KBM-7 (cell line): ENCODE measurements at places on chromosomes 4 and X.

DNA sequence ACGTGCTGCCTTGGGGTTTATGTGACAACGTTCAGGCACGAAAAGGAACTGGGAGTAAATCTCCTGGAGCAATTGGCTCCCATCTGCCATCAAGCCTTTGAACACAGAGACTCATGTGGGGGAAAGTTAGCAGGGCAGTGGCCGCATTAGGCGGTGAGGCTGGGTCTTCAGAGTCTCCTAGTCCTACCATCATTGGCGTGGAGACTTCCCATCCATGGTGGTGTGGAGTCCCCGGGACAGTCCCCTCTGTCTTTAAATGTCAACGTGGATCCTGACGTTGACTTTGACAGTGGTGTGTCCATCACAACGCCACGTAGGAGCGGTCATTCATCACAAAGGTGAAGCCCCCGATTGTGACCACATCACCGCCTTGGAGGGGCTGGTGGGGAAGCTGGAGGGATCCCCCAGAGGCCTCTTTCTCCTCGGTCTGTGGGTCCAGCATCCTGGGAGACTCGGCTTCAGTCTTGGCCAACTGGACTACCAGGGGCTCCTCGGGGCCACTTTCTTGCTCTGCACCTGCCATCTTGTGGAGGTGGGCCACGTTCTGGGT, 21.8 kb downstream of the CRLF2 start:
- DNase-seq = no peak

DNA sequence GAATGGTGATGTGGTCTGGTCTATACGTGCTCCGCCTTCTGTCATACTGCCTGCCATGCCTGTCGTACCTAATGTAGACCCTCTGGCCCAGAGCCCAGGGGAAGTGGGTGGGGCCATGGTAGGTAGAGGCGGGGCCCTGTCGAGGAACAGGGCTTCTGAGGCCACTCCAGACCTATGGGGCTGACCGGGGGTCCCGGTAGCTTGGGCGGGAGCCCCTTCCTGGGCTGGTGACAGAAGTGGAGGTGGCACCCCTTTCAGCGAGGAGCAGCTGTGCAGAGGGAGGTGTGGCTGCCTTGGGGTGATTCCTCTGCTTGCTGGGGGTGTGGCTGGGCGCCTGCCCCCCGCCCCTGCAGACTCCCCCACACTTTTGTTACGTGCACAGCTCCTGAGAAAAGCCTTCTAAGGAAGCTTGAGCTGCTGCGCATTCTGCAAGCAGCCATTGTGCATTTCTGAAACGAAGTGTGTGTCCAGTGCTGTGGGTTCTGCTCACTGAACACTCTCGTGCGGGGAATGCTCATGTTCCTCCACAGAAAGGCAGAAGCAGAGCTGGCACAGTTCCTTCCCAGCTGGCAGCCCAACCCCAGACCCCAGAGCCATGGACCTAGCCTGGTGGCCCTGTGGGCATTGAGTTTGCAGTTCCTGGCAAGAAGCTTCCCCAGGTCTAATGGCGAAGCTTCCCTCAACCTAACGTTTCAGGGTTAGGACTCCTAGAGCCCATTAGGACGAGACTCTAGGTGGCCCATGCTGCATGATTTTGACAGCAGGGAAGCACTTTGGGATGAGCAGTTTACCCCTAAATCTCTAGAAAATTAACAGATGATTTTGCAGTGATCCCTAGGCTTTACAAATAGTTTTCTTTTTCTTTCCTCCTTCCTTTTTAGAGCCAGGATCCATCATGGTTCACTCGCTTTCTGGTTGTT, 72.7 kb upstream of the HGFAC start:
- no peak for DNase-seq

- no peak for DNase-seq
These were observed 70.8 kb downstream of the STIM2 start for GRCh38 chr4:26931451-26931850.

DNA sequence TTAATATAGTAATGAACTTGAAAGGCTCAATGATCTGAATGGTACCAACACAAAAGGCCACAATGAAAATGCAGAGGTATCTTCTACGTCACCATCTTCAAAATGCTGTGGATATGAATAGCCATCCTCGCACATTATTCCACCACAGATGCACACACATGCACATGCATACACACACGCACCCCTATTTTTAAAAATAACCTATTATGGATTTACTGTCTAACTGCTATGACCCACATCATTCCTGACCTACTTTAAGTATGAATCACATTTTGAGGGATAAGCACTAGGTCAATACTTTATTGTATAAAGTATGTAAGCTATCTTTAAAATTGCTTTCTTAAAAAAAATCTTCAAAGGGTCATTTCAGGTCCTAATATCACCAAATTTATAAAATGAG, 24.4 kb upstream of the CORIN start:
- DNase-seq = no peak

- no peak for DNase-seq
These were observed 6.9 kb downstream of the ANXA10 start for GRCh38 chr4:168099195-168099594.

DNA sequence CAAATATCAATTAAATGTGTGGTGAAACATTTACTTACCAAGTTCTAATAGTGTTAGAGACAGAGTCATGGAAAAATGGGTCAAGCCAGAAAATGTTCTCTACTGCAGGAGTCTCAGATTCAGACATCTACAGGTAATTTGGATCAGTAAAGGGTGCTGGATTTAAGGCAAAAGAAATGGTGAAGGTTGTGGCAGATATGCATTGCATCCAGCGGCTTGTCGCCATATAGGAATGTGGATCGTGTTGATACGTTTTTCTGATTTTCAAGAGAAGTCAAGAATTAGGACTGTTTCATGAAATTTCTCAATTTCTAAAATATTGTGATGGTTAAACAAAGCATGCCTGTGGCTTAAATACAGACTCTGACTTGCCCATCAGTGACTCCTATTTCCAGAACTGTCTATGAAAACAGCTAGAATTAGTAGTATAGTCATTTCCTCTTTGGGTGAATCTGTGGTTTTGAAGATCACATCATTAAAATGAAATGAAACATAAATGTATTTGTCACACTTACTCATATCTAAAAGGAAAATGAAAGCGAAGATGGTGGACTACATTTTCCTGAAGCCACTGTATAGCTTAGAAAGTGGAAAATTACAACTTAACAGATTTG, 110.1 kb upstream of the VEGFC start:
- no peak for DNase-seq

DNA sequence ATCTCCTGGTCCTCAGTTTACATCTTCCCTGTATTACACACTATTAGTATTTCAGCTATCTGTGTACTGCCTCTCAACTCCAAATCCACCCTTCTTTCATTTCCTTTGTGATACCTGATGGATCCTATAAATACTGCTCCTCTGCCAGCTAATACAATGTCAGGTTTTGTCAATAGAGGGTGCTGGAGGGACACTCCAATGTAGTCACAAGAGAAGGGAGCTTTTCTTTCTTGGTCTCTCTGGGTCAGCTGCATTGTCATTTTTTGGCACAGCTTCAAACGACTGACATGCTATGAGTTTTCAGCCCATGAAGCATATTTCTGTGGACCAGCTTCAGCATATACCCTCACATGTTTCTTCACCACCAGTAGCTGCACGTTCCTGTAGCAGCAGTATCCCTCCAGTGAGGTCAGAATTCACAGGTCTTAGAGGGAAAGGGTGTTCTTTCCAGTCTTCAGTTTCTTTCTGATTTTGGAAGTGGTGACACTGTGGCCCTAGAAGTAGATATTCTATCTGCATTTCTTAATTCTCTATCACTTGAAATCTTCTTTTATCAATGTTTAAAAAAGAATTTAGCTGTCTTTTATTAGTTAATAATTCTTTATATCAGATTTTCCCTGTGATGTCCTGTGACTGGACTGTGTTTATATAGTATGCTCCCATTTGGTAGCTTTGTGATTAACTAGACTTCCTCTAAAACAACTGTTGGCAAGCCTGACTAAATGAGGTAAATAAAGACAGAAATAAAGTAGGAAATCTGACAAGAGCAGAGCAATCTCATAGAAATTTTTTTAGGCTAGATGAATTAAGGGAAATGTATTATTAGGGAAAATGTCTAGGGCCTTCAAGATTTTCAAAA, 60.6 kb downstream of the GABRA2 start:
- DNase-seq = peak; percentile 36

- DNase-seq = no peak
These were observed 45.4 kb downstream of the PTTG2 start for GRCh38 chr4:38005637-38006036.

DNA sequence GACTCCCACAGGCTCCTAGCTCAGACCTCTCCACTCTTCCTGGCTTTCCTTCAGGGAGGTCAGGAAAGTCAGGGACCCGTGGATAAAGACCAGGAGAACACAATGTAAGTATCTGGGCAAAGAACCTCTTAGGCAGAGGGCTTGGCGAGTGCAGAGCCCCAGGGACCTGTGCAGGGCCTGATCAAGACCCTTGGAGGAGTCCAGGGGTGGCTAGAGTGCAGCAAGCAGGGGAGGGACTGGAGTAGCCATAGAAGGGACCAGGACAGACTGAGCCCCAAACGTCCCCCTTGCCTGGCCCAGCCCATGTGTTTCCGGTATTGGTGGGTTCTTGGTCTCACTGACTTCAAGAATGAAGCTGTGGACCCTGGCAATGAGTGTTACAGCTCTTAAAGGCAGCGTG, 5.9 kb upstream of the TNIP2 start:
- no peak for DNase-seq

DNA sequence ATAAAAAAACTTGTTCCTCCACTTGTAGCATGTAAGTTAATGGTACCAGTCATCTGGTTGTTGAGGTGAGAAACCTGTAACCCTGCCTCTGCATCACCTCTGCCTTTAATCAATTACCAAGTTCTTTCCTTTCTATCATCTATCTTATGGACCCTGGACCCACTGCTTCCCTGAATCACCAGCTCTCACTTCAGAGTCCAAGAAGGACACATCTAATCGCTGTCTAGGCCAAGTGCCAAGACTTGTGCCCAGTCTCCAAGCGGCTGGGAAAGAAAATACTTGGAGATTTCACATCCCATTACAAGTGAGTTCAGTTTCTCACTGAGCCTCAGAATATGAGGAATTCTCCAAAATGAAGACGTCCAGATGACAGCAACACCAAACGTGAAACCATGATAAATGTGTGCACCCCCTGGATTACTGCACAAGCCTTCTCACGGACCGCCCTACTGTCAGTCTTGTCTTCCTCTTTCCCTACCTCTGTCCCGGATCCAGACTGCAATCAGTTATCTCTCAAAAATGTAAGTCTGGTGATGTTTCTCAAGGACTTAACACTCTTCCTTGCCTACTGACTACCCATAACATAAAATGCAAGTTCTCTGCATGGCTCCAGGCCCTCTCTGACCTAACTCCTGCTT, 10.4 kb downstream of the PALLD start:
- no peak for DNase-seq

GRCh38 chrX:47285836-47286320, 53.1 kb downstream of the USP11 start:
- no peak for DNase-seq

DNA sequence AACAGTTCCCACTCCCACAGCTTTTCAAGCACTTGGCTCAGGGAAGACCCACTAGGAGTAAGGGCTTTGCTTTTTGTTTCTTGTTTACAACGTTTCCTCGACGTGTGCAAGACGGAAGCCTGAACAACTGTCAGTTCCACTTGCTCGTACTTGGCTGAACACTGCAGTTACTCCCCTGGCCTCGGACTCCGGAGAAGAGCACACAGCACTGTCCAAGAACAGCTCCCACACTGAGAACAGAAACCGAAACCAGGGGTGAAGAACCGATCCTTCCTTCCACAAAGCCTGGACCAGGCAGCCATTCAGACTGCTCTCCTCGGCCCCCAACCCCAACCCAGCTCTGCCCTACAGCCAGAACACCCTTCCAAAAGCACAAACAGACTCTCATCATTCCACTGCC, 25.5 kb downstream of the IRF2 start:
- peak; percentile 48 for DNase-seq

- DNase-seq = peak; percentile 55
These were observed 72.8 kb upstream of the BEND4 start for GRCh38 chr4:42225286-42225685.
